Heart right ventricle (tissue), 16 donors: ENCODE measurements at places on chromosomes 2 and 18. TPM values are rescaled to one million over a fixed set of nuclear protein-coding genes. Genes with fewer than 3 reads are reported as not detected.

DNA sequence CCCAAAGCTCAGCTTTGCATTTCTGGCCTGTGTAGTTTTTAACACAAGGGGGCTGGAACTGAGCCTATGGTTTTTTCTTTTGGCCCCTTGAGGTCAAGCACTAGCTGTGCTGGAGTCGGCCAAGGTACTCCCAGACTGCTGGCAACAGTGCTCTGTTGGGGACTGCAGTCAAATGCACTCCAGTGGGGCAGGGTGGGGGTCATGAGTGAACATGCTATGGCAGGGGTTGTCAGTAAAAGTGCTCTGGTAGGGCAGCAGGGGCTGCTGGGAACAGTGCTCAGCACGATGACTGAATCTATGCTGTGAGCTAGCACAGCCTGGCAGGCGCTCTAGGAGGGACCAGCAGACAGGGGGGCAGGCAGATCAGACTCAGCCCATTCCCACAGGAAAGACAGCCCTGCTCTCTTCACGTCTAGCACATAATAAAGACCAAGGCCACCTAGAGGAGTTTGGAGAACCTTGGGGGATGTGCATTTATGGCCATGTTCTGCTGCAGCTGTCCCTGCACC, 55.0 kb upstream of the CERS6 start:
- no peak for DNase-seq

The LYG2 gene
- polyA plus RNA-seq = not detected

DNA sequence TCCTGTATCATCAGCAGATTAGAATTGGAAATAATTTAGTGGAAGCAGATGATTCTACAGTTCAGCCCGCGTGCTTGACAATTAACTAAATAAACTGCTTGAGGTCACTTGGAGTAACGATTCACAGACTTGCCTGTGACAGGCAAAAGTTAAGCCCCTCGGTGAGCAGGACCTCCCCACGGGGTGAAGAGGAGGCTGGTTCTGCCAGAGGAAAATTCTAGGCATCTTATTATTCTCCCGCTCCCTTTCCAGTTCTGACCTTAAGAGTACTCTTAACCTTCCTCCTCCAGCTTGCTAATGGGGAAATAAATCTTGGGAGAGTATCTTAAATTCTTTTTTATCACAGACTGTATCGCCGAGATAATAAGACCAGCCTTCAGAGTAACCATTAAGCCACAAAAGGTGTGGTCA, 169.7 kb upstream of the SMAD2 start:
- DNase-seq = no peak

GRCh38 chr2:170118641-170119040, 59.3 kb upstream of the MYO3B start:
- DNase-seq = no peak

DNA sequence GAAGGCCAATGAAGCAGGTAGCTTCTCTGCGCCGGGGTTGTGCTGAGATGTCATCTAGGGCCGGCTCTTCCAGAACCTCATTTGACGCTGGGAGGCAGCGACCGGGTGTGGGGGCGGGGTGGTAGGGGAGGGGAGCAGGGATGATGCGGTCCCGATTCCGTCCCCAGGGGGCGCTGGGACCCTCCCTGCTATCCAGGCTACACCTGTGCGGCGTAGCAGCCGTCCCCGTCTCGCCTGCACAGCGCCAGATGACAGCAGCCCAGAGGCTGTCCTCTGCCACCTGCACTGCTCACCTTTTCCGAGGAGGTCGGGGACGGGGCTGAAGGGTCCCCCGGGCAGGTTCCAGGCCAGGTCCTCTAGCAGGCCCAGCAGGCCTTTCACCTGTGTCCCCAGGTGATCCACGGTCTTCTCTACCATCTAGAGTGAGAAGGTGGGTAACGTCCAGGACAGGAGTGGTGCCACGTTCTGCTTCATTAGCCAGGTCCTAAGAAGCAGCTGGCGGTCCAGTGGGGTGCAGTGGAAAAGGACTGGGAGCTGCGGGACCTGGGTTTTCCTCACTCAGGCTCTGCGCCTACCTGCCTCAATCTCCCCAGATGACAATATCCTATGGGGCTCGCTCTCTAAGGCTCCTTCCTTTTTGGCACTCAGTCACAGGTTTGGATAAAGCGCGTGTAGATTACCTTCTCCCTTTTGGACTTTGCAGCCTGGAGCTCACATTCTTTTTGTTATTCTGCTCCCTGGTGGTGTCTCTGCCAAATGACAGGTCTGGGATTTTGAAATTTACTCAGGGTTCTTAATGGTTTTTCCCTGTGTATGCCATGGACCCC, 56.0 kb upstream of the RAB6C start:
- no peak for DNase-seq

DNA sequence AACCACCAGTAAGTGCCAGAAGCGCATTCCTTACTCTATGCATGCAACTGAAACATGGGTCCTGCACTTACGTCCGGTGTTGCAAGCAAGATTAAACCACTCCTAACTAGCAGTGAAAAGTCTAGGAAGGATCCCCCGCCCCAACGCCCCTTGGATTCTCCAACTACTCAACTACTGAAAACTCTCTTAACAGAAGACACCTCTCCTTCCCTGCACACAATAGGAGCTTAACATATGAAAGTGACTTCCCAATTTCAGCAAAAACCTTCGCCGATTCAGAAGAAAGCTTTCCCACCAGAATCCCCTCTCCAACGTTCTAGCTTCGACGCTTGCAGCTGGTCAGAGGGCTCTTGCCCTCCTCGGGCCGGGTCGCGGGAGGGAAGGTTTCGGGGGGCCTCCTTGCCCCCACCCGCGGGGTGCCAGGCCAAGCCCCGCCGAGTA, 578 bp downstream of the IWS1 start:
- no peak for DNase-seq

GRCh38 chr2:37156071-37156856, 516 bp downstream of the EIF2AK2 start:
- peak; percentile 69 for DNase-seq

The GAREM2 gene
- polyA plus RNA-seq = 0.59 TPM

The D2HGDH gene
- polyA plus RNA-seq = 24.7 TPM

DNA sequence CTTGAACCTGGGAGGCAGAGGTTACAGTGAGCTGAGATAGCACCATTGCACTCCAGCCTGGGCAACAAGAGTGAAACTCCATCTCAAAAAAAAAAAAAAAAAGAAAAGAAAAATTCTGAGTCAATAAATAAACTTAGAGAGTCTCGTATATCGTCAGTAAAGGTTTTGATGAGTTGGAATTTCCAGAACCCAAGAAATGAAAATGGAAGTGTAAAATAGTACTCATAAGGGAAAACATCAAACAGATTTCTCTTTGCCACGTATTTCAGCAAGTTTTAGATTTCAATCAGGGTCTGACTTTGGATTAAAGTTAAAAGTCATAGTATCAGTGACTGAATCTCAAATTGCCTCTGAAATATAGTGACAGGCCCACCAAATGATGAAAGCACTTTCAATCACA, 71.4 kb upstream of the SPOPL start:
- no peak for DNase-seq

DNA sequence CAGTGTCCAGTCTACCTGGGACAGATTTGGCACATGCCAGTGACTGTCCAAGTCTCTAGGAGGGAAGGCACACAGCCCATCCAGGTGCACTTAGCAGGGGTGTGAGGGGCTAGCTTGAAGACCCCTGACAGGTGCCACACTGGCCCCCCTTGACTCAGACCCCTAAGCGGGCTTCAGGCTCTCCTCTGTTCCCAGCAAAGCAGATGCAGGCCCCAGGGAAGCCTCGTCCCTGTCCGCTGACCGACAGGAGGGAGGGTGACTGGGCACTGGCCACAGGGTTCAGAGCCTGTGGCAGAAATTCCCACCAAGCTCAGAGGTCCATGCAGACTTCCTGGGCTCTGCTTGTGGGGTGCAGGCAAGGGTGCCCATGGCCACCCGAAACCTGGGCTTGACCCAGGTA, 239.8 kb upstream of the MYT1L start:
- no peak for DNase-seq

GRCh38 chr18:39693359-39693758, 2127.8 kb upstream of the CELF4 start:
- no peak for DNase-seq

The SCN1A gene
- 0.22 TPM for polyA plus RNA-seq

- no peak for DNase-seq
Measured at GRCh38 chr2:152565884-152566727, 151.2 kb downstream of the PRPF40A start.

The SERPINB2 gene
- polyA plus RNA-seq = not detected

DNA sequence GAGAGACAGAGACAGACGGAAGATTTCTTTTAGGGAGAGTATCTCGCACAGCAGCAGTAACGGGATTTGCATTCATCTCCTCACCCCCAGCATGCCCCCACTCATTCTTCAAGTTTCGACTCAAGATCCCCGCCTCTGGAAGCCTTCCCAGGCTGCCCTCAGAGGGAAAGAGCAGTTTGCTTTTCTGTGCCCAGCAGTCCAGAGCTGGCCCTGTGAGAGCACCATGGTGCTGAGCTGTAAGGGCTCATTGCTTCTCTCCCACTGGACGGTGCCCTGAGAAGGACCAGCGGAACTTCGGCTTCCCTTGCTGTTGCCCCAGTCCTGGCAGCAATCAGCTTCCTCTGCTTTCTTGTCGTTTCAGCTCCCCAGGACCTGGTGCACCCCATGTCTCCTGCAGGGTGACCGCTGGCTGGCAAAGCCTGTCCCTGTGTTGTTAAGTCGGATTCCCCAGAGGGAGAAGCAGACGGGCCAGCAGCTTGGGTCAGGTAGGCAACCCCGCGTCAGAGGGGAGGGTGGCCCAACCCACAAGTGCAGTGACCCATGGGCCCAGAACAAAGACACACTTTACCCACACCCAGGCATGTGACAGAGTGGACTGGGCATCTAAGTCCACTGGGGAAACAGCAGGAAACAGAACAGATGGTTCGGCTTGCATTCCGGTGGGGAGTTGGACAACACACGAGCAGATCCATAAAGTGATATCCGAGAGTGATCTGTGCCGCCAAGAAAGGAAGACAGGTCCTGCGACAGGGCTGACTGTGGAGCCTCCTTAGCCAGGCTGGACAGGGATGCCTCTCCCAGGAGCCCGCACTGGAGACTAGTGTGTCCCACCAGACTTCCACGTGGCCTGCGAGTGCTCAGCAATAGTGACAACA, 36.6 kb downstream of the TMEM177 start:
- DNase-seq = no peak

DNA sequence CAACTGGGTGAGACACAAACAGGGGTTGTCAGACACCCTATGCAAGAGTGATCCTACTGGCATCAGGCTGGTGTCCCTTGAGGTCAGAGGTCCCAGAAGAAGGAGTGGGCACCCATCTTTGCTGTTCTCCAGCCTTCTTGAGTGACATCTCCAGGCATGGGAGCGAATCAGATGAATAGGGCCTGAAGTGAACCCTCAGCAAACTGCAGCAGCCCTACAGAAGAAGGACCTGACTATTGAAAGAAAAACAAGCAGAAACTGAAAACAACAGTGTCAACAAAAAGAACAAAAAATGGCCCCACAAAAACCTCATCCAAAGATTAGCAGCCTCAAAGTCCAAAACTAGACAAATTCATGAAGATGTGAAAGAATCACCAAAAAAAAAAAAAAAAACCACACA, 1229.7 kb upstream of the CRIM1 start:
- DNase-seq = no peak
